Muscle of back (tissue), 13 donors: ENCODE measurements at places on chromosomes 4 and X. TPM values are rescaled to one million over a fixed set of nuclear protein-coding genes. Genes with fewer than 3 reads are reported as not detected.

The PF4V1 gene
- not detected for polyA plus RNA-seq

The DCX gene
- 13.8 TPM for polyA plus RNA-seq

GRCh38 chr4:172207258-172207657, 394.1 kb downstream of the GALNTL6 start:
- no peak for DNase-seq

DNA sequence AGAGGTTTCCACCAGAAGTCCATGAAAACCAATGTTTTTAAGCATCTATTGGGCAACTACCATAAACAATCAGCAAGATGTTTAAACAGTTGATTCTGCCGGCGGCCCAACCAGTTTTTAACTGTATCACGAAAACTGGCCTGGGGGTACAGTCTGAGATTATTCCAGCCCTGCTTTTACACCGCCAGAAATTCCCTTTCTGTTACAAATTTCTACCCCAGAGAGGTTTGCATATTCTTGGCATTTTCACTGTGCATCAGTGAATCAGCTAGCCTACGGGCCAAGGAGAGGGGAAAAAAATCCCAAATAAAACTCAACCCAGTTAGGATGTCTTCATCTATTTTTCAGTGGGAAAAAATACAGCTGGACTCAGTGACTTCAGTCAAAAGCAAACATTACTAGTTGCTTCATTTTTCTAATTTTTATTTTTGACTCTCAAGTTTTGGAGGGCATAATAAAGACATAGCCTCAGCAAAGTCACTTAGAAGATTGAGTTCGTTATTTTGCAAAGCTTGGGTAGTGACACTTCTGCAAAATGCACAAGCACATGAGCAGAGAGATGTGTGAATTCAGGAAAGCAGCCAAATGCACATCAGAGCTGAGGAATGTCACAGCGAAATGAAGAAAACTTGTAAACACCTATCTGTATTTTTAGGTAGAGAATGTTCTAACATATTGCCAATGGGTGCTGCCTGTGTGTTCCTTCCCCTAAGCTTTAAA, 167.8 kb upstream of the GK2 start:
- DNase-seq = peak; percentile 58

DNA sequence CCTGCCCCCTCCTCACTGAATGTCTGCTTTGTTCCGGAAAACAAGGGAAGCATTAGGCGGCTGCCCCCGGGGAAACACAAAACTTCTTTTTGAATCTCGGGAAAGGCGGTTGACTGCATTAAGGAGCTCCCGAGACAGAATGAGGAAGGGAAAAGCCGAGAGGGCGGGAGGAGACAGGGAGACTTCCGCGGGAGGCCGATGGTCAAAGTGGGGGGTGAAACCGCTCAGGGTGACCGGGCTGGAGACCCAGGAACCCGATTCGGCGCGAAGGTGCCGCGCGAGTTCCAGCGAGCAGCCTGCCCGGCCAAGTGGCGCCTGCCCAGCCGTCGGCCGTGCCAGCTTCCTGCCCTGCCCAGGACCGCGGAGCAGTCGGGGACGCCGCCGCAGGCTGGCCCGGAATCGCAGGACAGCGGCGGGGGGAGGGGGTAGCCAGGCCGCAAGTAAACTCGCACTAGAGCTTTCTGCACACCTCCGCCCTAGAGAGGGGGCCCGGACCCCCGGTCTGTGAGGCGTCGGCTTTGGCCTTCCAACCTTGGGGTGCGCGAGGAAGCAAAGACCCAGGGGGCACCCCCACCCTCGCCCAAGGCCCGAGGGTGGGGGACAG, 55.1 kb upstream of the BCOR start:
- DNase-seq = peak; percentile 66

DNA sequence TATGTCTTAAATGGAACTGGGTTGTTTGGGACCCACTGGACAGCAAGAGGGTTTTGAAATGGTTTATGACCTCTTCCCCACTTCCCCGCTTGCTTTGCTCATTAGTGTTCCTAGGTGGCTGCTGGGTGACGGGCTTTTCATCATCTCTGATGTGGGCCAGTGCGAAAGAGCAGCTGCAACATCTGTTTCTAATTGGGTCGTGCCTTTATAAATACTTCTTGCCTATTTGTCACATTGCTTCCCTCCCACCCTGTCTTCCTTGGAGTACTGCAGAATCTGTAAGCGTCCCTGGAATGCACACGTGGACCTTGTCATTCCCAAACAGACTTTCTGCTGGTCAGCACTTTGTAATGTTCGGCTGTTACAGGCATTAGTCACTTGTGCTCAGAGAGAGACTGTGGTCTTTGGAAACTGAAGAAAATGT, 35.2 kb downstream of the SEPTIN11 start:
- peak; percentile 93 for DNase-seq

The MAGEC2 gene
- not detected for polyA plus RNA-seq
